ENCODE measurements at places on chromosomes 16 and 17. TPM values are rescaled to one million over a fixed set of nuclear protein-coding genes. Genes with fewer than 3 reads are reported as not detected.
A peak's percentile ranks its signal among the peaks of the same experiment; 100 is the strongest.

KRTAP4-3 gene
- total RNA-seq = not detected

DNA sequence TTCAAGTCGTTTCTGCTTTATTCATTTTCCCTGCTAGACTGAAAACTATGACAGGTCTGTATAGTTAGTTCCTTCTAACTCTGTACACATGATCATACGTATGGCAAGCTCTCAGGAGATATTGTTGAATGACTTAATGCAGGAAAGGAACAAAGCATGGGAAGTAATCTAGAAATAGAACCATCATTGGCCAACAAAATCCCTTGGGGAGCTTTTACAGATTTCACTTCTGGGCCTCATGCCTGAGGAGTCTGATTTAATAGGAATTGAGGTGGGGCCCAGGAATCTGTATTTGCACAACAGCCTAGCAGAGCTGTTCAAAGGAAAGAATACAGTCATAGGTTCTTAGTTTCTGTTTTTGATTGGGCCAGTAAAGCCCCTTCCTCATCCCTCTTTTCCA lies 229.2 kb downstream of the MAP2K6 start:
- no peaks in the 10 kb centered on the region for H3K36me3 ChIP-seq
- H3K4me3 ChIP-seq = no peak overlapping the region
- H3K27ac ChIP-seq = no peak overlapping the region
- H3K27me3 ChIP-seq = no peaks in the 10 kb centered on the region
- DNase-seq = no peak

DNA sequence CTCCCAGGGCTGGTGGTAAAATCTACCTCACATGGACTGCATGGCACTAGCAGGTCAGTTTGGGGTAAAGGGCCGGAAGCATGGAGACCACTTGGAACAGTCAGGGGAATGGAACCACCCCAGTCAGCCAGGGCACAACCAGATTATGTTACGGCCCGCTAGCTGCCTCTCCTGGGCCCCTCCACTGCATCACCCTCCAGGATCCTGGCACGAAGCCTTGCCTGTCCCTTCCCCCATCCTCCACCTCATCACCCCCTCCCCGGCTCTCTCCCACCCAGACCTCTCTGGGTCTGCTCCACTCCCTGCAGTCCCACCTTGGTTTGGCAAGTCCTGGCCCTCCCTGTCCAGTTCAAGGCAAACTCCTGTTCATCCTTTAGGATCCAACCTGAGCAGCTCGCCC lies 91.7 kb downstream of the CLEC16A start:
- H3K36me3 ChIP-seq = no peaks in the 10 kb centered on the region
- H3K4me3 ChIP-seq = no peak overlapping the region
- H3K27me3 ChIP-seq = no peaks in the 10 kb centered on the region

- no peaks in the 10 kb centered on the region for H3K36me3 ChIP-seq
- H3K27ac ChIP-seq = no peak overlapping the region
- peaks cover 23% of the 10 kb centered on the region for H3K4me1 ChIP-seq
- no peak overlapping the region for H3K4me3 ChIP-seq
- H3K27me3 ChIP-seq = no peaks in the 10 kb centered on the region
These were observed 117.3 kb downstream of the ADCY9 start for GRCh38 chr16:3998793-3999478.

- no peak for DNase-seq
- H3K4me3 ChIP-seq = no peak overlapping the region
- H3K27me3 ChIP-seq = no peaks in the 10 kb centered on the region
- no peak overlapping the region for H3K27ac ChIP-seq
- H3K4me1 ChIP-seq = peaks cover 13% of the 10 kb centered on the region
These were observed 79.7 kb downstream of the SALL1 start for GRCh38 chr16:51071326-51071725.

- peaks cover 94% of the 10 kb centered on the region for H3K27me3 ChIP-seq
- peak overlapping the region; percentile 12 for H3K4me3 ChIP-seq
- H3K4me1 ChIP-seq = peaks cover 21% of the 10 kb centered on the region
- H3K27ac ChIP-seq = no peak overlapping the region
These were observed 23.6 kb downstream of the ALOX15B start for GRCh38 chr17:8062435-8062806.

DNA sequence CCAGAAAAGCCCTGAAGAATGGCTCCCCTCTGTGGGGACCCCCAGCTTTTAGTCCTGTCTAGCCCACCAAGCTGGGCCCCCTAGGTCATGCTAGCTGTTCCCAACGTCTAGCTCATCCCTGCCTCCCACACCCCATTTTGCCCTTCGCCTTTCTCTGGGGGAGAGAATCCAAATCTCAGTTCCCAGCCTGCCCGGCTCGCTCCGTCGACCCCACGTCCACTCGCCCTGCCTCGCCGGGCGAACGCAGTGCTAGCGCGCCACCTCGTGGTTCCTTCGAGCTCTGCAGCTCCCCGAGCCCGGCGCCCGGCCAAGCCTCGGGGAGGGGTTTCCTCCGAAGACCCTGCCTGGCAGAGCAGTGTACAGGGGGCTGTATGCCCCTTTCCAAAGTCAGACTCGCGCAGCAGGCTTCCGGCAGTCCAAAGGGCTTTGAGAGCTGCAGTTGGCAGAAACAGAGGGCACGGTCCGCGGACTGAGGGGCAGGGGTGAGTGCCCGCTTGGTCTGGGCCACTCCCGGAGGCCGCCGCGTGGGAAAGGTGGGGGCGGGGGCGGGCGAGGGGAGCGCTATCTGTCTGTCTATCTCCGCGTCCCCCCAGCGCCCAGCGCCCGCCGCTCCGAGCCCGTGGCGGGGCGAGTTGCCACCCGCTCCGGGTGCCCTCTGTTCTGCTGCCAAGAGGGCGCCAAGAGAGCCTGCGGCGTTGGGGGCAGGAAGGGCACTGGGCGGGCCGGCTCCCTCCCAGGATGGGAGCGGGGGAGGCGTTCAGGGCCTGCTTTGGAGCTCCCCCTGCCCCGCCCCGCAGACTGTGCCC lies 1.7 kb upstream of the DLX3 start:
- H3K27ac ChIP-seq = no peak overlapping the region
- DNase-seq = peak; percentile 82
- no peaks in the 10 kb centered on the region for H3K36me3 ChIP-seq
- peaks cover 92% of the 10 kb centered on the region for H3K27me3 ChIP-seq
- peaks cover 14% of the 10 kb centered on the region for H3K4me1 ChIP-seq

GRCh38 chr17:61467416-61468262 lies 15.4 kb downstream of the TBX4 start:
- peaks cover 49% of the 10 kb centered on the region for H3K27me3 ChIP-seq
- H3K4me3 ChIP-seq = no peak overlapping the region
- H3K36me3 ChIP-seq = no peaks in the 10 kb centered on the region
- H3K4me1 ChIP-seq = peaks cover 8% of the 10 kb centered on the region
- DNase-seq = peak; percentile 81

All from neural progenitor cell (in vitro differentiated cells).